ENCODE measurements at places on chromosomes 2 and 18.

- no peak for DNase-seq
These were observed 172.5 kb downstream of the NCK2 start for GRCh38 chr2:105917226-105917625.

DNA sequence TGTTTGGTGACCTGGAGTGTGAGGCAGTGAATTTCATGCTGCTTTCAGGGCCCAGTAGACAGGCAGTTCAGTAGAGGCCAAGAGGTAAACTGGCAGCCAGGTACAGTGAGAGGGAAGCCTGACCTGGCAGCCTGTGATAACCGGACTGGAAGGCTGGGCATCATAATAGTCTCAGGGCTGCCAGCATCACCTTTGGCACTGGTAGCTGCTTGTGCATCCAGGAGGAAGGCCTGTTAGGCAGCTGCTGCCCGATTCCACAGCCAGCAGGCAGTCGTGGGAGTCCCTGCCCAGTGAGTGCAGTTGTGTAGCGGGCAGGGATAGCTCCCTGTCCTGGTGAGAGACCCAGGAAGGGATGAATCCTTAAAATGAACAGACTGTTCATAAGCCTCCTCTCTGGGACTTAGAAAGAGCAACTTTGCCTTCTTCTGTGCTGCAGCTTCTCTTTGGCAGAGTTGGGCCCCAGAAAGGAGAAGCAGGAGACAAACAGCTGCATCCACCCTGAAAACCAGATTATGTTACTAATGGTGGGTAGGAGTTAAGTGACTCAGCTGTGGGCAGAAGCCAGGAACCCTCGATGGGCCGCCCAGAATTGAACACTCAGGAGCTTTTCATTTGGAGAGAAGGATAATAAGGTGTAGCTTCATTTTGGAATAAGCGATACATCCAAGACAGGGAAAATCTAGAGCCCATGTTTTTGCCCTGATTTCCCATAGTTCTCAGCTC lies 8.1 kb upstream of the GPBAR1 start:
- no peak for DNase-seq

- no peak for DNase-seq
These were observed 23.4 kb downstream of the RAMP1 start for GRCh38 chr2:237882510-237883481.

DNA sequence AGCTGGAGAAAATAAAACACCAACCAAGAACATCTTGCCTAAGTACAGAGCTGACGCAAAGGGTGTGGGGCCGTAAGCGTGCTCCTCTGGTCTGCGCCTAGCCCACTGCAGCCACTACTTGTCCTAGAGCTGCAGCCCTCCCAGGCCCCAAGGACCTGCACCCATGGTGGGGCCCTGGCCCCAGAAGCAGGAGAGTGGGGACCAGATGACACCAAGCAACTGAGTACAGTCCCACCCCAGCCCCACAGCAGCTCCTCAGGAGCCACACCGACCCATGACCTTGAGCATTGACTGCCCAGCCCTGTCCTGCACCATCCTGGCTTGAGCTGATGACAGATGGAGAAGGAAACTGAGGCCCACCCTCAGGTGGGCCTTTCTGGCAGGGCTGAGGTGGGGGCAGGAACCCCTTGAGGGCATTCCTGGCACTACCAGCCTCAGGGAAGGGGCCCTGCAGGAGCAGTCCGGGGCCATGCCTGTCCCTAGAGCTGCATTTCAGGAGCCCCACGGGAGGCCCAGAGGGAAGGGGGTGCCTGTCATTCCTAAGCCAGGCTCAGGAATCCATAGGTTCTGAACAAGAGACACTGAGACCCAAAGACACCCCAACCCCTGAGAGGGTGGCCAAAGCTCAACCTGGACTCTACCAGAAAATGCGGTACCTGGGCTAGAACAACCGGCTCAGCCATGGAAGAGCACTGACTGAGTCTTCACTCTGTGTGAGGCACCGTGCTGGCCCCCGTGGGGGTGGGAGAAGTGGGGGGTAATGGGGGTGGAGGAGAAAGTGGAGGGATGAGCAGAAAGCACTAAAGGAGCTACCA lies 4.9 kb downstream of the KIF1A start:
- no peak for DNase-seq

DNA sequence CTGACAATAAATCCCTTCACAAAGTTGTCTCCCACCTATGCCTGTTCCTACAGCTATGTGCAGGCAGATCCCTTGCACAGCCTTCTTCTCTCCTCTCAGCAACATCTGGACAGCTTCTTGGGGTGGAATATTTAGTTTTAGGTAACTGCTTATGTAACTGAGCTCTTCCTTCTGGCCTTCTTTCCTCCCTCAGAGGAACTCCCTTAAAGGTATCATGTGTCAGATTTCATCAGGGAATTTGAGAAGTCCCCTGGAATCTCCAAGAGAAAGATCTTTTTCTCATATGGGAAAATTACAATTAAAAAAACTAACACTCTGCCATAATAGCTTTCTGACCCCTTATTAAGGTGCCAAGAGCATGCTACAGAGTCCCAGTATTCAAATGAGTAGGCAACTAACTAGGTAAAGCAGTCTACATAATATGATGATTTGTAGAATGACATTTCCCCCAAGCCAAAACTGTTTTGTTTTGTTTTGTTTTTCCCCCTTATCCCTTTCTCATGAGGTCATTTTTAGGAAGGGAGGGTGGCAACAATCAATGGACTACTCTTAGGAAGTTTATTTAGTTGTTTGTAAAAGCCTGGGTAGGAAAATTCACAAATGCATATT lies 2.4 kb downstream of the TMEM200C start:
- DNase-seq = no peak

DNA sequence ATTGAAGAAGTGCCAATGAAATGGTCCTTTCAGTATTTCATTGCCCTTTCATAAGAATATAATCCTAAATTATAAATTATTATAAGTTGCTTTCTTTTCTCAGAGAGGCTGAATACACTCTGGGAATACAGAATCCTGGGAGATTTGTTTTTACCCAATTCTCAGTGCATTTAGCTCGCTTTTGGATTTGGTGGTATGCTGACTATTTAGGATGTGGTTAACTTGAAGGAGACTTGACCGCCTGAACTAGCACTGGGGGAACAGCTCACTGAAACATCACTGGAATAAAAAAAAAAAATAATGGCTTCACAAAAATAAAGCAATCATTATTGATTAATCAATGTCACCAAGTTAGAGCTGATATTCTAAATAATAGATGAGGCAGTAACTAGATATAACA lies 10.2 kb downstream of the TNFAIP6 start:
- no peak for DNase-seq

DNA sequence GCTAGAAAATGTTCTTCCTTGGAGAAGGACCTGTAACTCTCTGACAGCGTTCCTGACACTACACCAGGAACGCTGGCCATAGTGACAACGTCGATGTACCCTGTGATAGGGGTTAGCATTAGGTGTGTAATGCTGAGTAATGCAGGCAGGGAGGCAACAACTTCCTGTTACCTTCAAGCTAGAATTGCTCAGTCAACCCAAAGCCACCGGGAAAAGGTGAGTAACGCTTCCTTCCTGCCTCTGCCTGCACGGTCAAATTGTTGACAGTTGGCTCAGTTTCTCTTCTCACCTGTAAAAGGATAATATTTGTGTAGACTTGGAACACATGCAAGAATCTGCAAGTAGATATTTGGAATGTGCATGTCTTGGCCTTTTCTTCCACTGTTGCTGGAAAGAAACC lies 12.7 kb downstream of the FAM110C start:
- DNase-seq = no peak

- no peak for DNase-seq
These were observed 35.2 kb downstream of the ST3GAL5 start for GRCh38 chr2:85853499-85854165.

DNA sequence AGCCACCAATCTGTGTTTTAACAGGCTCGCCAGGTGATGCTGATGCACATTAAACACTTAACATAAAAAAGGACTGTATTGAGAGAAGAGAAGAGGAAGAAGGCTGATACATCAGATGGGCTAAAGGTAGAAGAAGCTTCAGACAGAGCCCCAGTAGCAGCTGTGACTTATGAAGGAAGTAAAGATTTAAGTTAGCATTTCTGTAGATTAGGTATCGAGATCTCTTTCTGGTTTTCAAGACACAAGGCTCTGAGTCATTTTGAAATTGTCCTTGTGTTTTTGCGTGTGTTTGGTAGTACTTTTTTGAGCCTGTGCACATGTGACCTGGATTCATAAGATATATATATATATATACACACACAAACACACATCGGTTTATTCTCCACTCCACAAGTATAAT lies 40.6 kb upstream of the GCFC2 start:
- no peak for DNase-seq

DNA sequence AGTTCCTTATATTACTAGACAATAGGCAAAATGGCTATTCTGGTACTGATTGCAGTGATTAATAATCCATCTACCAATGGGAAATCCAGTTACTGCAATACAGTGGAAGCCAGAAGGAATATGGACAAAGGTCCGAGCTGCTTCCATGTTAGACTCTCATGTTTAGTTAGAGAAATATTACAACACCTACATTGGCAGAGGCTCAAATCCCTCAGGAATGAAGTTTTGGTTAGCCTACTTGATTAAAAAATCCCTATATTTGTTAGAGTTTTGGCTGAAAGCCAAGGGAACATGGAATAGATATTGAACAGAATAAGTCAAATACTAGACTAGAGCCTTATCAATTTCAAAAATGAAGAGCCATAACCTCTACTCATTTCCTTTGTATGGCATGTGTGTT lies 48.5 kb downstream of the ARL6IP6 start:
- DNase-seq = no peak

DNA sequence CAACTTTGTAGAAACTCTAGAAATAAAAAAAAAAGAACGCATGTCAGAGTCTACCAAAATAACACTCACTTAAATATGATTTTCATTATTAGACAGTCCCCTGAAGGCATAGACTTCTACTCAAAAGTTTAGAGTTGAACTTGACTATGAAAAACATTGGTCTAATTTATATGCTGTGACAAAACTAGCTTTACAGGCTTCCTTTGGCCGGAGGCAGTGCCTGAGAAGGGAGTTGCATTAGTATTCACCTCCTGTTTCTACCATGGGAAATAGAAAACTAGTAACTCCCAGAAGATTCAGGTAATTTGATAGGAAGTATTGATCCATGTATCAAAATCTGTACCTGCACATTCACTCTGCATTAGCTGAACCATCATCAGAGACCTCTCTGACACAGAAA lies 163.4 kb upstream of the NOSTRIN start:
- no peak for DNase-seq

DNA sequence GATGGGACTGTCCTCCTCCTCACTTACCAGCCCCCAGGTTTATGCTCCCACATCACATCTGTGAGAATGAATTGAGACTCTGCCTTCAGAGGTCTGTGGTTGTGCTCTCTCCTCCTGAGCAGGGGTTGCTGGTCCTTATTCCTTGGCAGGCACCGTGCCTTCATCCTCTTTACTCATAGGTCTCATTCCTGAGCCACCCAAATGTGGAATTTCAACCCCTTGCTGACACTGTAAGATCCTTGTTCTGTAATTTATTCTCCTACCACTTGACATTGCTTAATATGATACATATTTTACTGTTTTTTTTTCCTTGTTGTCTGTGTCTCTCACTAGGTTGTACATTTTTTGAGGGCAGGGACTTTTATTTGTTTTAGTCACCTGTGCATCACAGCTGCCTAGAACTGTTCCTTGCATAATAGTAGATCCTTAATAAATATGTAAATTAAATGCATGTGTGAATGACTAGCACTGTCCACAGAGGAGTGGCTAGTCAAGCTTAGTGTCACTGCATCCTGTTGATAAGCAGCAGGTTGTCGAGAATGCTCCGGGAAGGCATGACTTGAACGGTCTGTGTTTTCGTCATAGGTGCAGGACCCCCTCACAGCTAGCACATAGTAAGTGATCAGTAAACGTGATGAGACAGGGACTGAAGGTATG lies 180.6 kb downstream of the ZNF407 start:
- DNase-seq = no peak

- no peak for DNase-seq
These were observed 159.6 kb upstream of the SMAD2 start for GRCh38 chr18:48090021-48090420.

DNA sequence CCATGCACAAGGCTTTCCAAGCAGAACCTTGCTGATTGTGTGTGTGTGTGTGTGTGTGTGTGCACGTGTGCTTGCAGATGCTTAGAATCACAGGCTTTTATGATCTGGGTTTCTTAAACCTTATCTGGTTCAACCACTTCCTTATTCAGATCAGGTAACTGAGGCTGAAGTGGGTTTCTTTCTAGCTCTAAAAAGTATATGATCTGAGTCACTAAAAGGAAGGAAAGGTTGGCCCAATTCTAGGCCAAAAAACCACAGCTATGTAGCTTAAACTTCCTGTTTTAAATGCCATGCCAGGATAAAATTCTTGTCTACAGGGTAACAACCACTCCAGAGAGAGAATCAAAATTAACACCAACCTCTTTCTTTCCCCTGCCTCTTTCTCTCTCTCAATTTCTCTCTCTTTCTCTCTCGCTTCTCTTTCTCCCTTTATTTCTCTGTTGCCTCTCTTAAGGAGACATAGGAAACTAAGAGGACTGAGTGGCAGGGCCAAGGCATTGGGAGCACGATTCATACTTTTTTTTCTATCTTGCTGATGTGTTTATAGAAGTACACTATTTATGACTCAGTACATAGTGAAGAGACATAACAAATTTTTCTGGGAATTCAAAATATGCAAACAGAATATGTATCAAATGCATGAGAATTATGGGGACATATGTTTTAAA lies 140.3 kb downstream of the TRIB2 start:
- peak; percentile 36 for DNase-seq

- no peak for DNase-seq
These were observed 39.4 kb upstream of the TPO start for GRCh38 chr2:1373830-1374229.

DNA sequence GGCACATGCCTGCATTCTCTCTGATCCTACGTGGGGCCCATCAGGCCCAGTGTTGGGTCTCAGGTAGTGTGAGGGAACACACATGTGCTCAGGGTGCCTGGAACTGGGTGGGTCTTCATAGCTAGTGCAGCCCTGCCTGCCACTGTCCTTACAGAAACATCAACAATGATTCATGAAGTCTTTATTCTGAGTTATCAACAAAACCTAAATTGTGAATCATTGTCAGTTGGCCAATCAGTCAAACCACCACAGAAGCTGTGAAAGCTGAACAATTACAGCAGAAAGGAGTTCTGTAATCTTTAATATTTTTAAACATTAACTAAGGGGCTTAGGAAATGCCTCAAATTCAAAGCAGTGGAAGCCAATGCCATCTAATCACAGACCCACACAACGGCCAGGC lies 82.8 kb upstream of the ZNF521 start:
- DNase-seq = no peak

GRCh38 chr2:75525434-75526310 lies 35.1 kb downstream of the EVA1A start:
- DNase-seq = peak; percentile 62

DNA sequence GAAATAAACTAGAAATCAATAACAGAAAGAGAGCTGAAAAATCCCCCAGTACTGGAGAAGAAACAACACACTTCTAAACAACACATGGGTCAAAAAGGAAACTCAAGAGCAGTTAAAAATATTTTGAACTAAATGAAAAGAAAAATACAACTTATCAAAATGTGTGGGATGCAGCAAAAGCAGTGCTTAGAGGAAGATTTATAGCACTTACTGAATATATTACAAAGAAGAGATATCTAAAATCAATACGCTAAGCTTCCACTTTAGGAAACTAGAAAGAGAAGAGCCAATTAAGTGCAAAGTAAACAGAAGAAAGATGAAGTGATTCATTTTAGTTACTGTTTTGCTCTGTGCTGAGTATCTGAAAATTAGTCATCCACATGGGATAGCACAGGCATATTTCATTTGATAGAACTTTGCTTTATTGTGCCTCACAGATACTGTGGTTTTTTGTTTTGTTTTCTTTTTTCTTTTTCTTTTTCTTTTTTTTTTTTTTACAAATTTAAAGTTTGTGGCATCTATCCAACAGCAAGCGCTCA lies 17.0 kb downstream of the TGFA start:
- DNase-seq = no peak
